Epithelial cell of proximal tubule (primary cell): ENCODE measurements at places on chromosomes 2 and 18. TPM values are rescaled to one million over a fixed set of nuclear protein-coding genes. Genes with fewer than 3 reads are reported as not detected.

DNA sequence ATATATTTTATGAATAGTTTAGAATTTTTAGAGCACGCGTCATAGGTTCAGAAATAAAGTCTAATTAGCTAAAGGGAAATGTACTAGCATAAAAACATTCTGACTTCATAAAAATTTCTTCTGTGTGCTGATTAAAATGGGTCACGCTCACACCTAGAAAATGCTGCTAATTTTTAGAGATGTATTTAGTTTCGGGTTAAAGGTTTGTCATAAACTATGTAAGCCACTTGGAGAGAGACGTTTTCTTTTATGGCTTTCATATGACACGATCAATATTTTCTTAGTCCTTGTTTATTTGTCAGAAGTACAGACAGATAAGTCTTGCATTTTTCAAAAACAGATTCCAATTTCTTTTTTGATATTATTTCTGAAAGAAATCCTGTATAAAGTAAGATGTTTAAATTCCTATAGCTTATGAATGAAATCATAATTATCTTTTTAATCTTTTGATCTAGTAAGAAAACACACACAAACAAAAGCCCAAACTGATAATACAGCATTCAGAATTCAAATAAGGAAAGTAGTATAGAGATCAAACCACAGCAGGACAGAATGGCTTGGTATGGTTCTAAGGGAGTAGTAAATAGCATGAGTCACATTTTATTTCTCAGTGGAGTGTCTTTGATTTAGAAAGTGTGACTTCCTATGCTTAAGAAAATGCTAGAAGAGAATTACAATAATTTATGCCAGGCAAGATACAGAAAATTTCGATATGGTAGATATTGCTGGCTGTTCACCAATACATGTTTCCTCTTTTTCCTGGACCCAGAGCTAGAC is 236.6 kb downstream of the GPD2 start:
- DNase-seq = no peak

- DNase-seq = no peak
Measured at GRCh38 chr2:239383036-239383758, 17.6 kb downstream of the HDAC4 start.

- DNase-seq = no peak
Measured at GRCh38 chr18:9596226-9596625, 18.1 kb downstream of the PPP4R1 start.

DNA sequence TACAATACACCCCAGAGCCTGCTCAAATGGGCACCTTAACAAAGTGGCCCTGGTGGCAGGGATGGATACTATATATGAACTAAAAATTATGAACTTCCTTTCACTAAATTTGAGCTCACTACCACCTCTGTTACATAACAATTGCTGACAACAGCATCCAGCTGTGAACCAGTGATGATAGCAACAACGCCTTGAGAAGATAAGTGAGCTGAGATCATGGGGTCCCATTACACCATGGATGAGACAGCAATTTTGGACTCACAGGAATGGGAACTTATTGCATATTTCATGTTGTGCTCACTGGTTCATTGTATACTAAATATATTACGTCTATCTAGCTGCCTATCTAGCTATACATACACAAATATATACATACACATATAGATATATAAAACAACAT is 16.9 kb upstream of the ALMS1 start:
- DNase-seq = no peak

GRCh38 chr2:177165721-177166711 is 46.6 kb upstream of the HNRNPA3 start:
- DNase-seq = no peak

DNA sequence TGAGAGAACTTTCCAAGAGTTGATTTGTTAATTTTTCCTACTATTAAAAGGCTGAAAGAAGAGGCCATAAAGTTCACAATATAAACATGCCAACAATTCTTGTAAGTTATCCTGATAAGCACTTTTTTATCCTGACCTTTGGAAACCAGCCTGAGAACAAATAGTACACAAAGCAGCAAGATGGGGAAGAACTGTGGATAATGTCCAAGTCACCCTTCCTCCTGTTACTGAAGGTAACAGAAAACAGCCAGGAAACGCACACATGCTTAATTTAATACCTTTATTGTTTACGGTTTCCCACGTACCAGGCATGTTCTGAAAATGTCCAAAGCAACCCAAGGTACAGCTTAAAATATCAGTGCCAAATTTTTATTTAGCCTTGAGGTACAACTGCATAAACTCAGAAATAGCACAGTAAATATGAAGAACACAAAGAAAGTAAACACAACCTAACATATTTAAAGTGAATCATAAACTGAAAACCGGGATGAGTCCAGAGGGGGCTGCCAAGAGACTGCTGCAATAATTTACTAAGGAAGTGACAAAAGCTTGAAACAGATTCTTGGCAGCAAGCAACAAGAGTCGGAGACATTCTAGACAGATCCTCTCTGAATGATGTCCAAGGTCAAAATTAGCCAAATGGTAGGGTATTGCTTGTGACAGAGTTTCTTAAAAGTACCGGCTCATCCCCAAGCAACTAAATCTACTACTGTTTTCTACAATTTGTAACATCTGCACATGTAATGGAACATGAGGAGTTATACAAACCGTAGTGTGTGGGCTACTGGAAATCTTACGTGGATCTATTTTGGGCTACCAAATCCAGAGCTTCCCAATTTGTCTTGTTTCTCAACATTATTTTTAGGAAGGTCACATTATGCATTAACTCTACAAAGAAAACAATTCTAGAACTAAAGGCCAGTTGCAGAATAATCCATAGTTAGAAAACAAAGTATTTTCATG is 93.2 kb downstream of the CABYR start:
- no peak for DNase-seq

DNA sequence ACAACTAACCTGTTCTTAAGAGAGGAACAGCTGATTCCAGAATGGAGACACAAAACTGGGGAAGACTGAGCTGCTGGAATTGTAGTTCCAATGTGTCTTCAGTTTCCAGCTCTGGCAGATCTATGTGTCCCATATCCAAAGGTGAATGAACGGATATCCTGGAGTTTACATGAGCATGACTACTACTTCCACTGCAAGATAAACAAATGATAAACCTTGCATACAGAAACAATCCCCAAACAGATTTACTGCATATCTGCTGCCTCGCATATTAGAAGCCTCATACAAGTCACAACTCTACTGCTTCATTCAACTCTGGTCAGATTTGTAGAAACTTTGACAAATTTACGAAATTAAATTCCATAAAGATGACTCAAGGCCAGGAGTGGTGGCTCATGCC is 15.0 kb downstream of the RTTN start:
- DNase-seq = no peak

DNA sequence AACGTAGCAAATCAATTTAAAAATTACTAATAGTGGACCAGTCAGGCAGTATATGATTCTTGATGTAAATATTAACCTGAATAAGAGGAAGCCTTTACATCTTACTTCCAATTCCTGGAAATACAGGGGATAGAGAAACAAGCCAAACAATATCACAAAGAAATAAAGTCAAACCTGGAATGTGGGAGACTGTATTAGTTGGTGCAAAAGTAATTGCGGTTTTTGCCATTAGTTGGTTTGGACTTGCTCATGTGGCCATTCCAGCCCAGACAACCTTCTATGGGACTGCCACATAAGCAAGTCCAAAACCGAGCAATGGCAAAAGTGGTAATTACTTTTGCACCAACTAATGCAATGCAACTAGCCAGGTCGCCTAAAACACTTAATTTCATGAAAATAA is 38.9 kb upstream of the YES1 start:
- DNase-seq = no peak

- no peak for DNase-seq
Measured at GRCh38 chr2:70834881-70835280, 735 bp downstream of the CD207 start.

- DNase-seq = no peak
Measured at GRCh38 chr2:63040586-63040985, 10.0 kb upstream of the OTX1 start.

- DNase-seq = no peak
Measured at GRCh38 chr2:138359532-138359931, 142.0 kb upstream of the SPOPL start.

DNA sequence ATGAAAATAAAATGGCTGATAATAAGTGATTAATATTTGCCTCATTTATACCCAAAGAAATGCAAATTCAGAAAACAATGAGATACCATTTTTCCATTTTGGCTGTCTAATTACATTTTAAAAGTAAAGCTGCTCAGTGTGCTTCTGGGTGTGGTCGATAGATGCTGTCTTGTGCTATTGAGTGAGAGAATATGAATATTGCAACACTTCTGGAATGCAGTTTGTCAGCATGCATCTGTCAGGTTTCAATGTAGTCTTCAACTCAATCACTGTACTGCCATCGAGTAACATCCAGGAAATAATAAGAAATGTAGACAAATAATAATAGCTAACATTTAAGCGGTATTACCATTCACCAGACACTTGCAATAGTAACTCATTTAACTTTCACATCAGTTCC is 3.9 kb downstream of the IL18R1 start:
- DNase-seq = no peak

DNA sequence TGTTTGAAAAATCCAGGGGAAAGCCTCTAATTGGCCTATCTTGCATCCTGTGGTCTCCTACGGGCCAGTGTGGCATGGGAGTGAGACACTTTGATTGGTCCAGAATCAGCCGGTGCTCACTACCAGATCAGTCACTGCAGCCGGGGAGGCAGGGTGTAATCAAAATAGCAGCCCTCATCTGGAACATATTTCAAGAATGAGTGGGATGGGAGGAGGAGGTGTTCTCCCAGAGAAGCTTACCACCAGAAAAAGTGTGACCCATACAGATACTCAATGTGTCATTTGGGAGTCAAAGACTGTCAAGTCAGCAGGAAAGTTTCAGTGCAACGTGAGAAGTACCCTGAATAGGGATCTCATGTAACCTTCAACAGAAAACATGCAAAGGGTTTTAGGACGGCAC is 393.9 kb upstream of the SLC14A2 start:
- DNase-seq = no peak

DNA sequence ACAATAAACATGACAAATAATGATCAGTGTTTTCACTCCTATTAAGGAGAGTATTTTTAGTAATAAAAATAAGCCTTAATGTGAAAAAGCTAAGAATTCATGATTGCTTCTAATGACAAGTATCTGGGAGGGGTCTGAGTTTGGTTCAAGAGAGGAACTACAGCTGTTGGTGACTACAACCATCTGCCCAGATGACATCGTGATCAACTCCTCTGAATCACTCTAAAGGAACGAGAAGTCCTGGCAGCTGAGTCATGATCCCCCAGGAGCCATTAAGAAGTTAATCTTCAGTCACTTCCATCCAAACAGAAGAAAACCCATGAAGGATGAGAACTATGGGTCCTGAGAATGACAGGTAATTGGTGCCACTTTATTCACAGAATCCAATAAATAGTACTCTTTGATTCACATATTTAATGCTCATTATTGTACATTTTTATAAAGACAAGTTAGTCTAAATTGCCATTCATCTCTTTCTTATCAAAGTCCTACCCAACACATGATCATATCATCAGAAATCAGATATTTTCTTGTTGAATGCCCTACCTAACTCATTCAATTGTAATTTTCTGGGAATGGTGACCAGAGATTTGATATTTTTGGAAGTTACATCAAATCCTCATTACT is 6.8 kb downstream of the TFPI start:
- DNase-seq = peak; percentile 90

GRCh38 chr18:54960197-54960596 is 936 bp upstream of the CCDC68 start:
- no peak for DNase-seq

- no peak for DNase-seq
Measured at GRCh38 chr2:98514096-98514639, 69.5 kb downstream of the INPP4A start.

GRCh38 chr2:71601136-71602114 is 148.1 kb downstream of the DYSF start:
- no peak for DNase-seq

GRCh38 chr18:78849046-78849445 is 130.6 kb upstream of the SALL3 start:
- no peak for DNase-seq

GRCh38 chr2:216698895-216699294 is 3.5 kb upstream of the IGFBP5 start:
- DNase-seq = no peak

GRCh38 chr2:95667480-95667879 is 75.7 kb downstream of the TRIM43 start:
- DNase-seq = no peak

DNA sequence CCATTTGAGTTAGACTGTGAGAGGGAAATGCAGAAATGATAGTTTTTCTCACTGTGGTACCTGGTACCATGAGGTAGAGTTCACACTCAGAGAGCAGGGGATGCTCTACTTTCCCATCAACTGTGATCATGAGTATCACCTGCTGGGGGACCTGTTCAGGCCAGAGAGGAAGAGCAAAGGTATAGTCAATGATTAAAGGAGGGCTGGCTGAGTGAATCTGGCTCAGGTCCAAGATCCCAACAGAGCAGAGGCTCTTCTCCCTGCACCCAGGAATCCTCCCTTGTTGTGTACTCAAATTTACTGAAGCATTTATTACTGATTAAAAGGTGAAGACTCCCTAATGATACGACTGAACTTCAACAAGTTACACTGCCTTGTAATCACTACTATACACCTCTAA is 104.6 kb upstream of the CHRNA1 start:
- peak; percentile 25 for DNase-seq

GRCh38 chr18:35345460-35345921 is 1.3 kb upstream of the ZNF24 start:
- no peak for DNase-seq

DNA sequence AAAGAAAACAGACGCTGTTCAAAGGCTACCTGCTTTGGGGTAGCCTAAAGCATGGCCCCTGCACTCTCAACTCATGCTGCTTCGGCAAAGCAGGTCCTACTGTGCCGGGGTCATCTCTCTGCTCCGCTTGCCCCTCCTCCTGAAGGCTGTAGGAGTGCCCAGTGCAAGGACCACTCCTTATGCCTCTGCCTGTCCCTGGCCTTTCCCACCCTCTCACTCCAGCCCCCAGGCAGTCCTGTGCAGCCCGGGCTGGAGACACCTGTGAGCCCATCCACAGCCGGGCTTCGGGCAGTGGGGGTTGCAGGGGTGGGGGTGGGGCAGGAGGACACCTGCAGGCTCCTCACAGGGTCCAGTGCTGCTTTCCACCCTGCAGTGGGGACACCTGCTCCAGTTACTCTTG is 69.1 kb downstream of the ACKR3 start:
- DNase-seq = no peak

SLC5A7 gene
- not detected in 2 replicates for total RNA-seq

EHD3 gene
- total RNA-seq = 4.6 and 5.0 TPM in 2 replicates

RAD51AP2 gene
- total RNA-seq = not detected in 2 replicates

ZNF521 gene
- total RNA-seq = 2.0 and 12.2 TPM in 2 replicates

IL36RN gene
- not detected in 2 replicates for total RNA-seq

SLC9A4 gene
- total RNA-seq = 0.36 and 0.40 TPM in 2 replicates

NEU2 gene
- total RNA-seq = not detected in 2 replicates

BCL2 gene
- total RNA-seq = 3.0 and 4.7 TPM in 2 replicates

PDE1A gene
- total RNA-seq = 0.07 TPM in 1 of 2 replicates, not detected in the other

RAB6D gene
- not detected in 2 replicates for total RNA-seq

SATB2 gene
- total RNA-seq = 1.8 and 2.7 TPM in 2 replicates

SAG gene
- not detected in 2 replicates for total RNA-seq

CREB1 gene
- 27.5 and 28.1 TPM in 2 replicates for total RNA-seq

PSD4 gene
- 5.9 and 7.3 TPM in 2 replicates for total RNA-seq

DDX1 gene
- total RNA-seq = 70.2 and 77.0 TPM in 2 replicates

POTEC gene
- total RNA-seq = not detected in 2 replicates

ARHGAP28 gene
- 2.2 and 2.3 TPM in 2 replicates for total RNA-seq

PJVK gene
- total RNA-seq = 0.58 and 0.65 TPM in 2 replicates
